ENCODE measurements at places on chromosomes 7 and 10.

GRCh38 chr10:122149561-122150505 is 121.3 kb upstream of the BTBD16 start:
- DNase-seq, result no peak

- DNase-seq, result peak; percentile 90
Measured at GRCh38 chr10:99945263-99945662, 64.5 kb downstream of the DNMBP start.

- no peak for DNase-seq
Measured at GRCh38 chr10:62517252-62517651, 143.1 kb downstream of the ZNF365 start.

- peak; percentile 66 for DNase-seq
Measured at GRCh38 chr10:113030453-113030852, 80.4 kb downstream of the TCF7L2 start.

DNA sequence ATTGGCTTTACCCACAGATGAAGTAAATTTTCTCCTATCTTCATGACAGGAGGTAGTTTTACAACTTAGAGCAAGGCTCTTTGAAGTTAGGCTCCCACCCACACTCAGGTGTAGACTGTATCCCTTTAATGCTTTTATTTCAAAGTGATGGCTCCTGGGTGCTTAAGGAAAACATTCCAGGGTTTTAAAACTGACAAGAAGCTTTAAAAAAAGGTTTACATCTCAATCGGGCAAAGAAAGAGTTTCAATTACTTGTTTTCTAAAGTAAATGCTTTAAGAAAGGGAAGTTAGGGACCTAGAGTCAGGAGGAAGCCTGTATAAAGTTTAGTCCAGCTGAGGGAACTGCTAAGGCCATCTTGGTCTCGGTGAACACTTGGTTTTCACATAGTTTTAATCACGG is 1153.8 kb upstream of the C7orf33 start:
- no peak for DNase-seq

DNA sequence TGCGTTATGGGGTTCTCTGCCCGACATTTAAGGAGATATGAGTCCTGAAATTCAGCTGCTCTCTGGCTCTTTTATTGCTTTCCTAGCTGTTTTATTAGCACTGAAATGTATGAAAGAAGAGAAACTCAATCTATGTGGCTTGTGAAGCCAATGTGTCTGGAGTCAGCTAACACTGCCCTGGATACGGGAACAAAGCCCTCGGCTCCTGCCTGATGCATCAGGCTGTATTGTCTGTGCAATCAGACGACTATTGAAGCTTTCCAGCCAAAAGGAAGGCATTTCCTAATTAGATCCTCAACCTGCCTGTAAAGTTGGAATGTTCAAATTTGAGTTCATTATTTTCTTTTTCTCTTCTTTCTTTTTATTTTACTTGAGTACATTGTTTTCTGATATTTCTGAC is 22.0 kb upstream of the TM9SF3 start:
- DNase-seq, result no peak

- no peak for DNase-seq
Measured at GRCh38 chr7:44375926-44376342, 50.5 kb upstream of the CAMK2B start.

GRCh38 chr10:69103784-69104183 is 15.9 kb downstream of the SRGN start:
- no peak for DNase-seq

DNA sequence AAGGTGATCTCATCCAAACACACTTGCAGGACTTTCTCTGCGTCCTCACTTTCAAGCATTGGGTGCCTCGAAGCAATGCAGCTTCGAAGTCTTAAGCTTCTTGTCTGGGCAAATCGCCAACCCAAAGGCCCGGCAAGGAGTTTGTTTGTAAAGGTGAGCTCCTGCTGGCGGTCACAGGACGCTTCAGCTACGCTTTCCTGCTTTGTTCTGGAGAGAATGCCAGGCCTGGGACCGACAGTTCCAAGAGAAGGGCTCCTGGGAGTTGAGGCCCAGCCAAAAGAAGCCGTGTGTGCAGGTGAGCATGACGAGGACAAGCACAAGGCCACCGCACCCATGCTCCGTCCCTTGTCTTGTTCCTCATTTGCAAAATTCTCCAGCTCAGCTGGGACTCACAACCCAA is 106.6 kb upstream of the DOCK1 start:
- DNase-seq, result no peak

GRCh38 chr7:3439333-3440030 is 138.4 kb downstream of the SDK1 start:
- peak; percentile 96 for DNase-seq

DNA sequence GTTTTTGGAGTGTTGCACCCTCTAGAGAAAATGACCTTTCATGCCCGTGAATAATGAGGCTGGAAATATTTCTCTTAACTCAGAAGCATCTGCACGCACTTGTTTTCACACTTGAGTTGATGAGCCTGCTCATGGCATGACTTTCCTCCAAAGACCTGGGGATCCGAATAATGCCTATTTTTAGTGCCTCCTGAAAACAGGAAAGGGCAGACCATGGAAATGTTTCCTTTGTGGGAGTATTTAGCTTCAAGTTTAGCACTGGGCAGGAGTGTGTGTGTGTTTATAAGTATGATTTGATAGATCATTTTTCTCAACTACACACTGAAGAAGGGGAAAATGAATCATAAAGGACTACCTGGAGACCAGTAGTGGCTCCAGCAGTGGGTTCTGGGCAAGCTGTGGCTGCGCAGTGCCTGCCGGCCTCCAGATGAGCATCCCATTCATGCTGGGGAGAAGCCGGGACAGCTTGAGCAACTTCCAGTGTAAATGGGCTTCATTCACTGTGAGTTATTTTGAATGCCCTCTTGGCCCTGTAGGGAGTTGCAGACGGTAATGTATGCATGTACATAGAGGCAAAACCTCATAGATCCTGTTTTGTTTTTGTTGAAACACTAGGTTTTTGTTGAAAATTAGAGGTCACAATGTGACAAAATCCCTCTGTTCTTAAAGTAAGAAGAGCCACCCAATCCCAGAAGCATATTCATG is 117.8 kb upstream of the INSYN2A start:
- DNase-seq, result no peak

DNA sequence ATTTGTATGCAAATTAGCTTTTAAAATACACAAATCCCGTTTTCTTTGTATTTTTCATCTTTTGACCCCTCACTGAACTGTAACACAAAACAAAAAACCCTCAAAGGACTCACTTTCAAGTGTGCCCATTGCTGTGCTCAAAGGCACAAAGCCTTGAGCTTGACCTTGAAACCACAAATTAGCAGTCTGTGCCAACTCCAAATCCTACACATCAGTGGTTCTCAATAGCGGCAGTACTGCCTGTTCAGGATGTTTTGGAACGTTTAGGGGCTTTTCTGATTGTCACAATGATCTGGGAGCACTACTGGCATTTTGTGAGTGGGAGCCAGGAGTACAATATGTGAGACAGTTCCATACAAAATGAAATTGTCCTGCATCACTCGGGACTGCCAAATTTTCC is 55.5 kb downstream of the KDM7A start:
- DNase-seq, result peak; percentile 14

- DNase-seq, result no peak
Measured at GRCh38 chr7:102228935-102229334, 57.7 kb upstream of the SH2B2 start.

All from choroid plexus epithelial cell (primary cell).